ENCODE measurements at places on chromosomes 3 and 15. TPM values are rescaled to one million over a fixed set of nuclear protein-coding genes. Genes with fewer than 3 reads are reported as not detected.

SATB1 gene
- polyA plus RNA-seq, result 0.01 TPM

LRTM1 gene
- polyA plus RNA-seq, result not detected

GRCh38 chr3:14806641-14807263 is 12.0 kb upstream of the FGD5 start:
- DNase-seq, result no peak

DNA sequence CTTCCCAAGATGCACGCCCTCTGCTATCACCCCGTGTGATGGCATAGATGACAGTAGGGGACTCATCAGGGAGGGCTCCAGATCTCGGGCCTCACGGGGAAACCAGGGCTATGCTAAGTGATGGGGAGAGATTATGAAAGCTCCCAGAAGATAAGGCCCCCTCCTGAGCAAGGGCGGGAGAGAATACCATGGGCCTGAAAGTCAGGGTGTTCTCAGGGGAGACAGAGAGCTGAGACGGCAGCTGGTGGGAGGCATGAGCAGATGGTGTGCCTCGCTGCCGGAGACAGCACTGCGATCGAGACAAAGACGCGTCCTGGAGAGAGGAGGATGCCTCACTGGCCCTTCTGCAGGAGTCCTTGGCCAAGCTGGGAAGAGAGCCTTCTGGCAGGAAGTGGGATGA is 106.5 kb upstream of the ADPGK start:
- DNase-seq, result no peak

GRCh38 chr3:65864357-65864904 is 174.3 kb downstream of the MAGI1 start:
- no peak for DNase-seq

DNA sequence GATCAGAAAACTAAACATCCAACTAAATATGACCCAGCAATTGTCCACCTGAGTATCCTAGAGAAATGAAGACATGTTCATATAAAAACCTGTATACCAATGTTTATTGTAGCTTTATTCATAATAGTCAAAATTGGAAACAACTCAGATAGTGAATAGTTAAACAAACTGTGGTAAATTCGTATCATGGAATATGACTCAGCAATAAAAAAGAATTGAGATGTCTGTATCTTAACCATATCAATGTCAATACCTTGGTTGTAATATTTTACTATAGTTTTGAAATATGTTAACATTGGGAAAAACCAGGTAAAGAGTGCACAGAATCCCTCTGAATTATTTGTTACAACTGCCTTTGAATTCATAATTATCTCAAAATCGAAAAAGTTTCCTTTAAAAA is 159.3 kb upstream of the GAP43 start:
- DNase-seq, result no peak

- DNase-seq, result no peak
Observed at GRCh38 chr15:57961919-57962318, 103.6 kb downstream of the ALDH1A2 start.

CEP97 gene
- polyA plus RNA-seq, result 5.5 TPM

DNA sequence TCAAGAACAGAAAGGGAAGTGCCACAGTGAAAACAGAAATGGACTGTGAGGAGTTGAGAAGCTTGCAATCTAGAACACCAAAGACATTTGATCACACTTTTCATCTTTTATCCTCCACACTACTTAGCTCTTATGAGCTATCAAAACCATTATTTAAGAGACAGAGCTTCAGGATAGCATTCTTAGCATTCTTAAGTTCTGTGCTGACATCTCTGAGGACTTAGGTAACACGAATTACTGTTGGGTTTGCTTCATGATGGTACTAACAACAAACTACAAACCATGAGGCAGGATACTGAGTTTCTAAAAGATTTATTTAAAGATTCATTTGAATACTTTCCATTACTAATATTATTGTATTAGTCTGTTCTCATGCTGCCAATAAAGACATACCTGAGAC is 1038.6 kb downstream of the TUSC7 start:
- no peak for DNase-seq

IQCF6 gene
- polyA plus RNA-seq, result not detected

DNA sequence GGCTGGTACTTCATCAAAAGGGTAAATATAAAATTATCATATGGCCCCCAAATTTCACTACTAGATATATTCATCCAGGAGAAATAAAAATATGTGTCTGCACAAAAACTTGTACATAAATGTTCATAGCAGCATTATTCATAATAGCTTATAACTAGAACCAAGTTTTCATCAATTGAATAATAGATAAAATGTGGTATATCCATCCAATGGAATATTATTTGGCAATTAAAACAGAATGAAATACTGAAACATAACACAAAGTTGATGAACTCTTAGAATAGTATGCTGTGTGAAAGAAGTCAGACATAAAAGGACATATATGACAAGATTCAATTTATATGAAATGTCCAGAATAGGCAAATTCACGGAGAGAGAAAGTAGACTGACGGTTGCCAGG is 389.3 kb upstream of the ADAMTS9 start:
- DNase-seq, result no peak

- no peak for DNase-seq
Observed at GRCh38 chr3:156983559-156983958, 157.4 kb downstream of the LEKR1 start.

LRRC58 gene
- 16.5 TPM for polyA plus RNA-seq

GRCh38 chr3:11074451-11074850 is 79.8 kb upstream of the HRH1 start:
- no peak for DNase-seq

DNA sequence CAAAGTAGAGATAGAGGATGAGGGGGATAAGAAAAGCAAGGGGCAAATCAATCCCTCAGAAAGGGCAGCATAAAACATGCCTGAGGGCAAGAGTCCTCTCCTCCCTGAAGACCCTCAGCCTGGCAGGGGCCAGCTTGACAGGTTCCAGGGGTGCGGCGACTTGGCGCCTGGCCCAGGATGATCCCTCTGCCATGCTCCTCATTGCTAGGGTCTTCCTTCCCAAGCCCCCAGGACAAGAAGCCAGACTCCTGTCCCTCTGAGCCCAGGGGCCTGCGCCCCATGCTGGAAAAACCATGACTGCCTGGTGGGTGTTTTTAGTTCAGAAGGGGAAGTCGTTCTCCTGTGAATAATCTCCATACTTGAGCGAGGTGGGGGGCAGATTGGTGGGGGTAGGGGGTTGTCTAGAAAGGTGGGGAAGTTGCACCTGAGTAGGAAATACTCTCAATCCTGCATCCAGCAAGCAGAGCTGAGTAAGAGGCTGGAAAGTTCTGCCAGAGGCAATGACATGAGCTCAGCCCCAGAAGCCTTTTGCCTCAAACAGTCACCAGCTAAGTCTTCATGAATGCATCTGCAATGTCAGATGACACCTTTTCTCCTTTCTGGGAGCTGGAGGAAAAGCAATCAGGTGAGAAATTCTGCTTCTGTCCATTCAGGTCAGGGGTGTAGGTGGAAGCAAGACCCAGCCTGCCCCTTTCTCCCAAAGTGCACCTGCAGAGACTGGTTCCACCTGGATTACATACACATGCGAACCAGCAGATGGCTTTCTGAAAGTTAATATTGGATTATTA is 18.3 kb downstream of the SLC12A8 start:
- no peak for DNase-seq

GRCh38 chr3:135739779-135740178 is 225.7 kb upstream of the PPP2R3A start:
- DNase-seq, result no peak

All from GM12878 (cell line).